Activated CD8-positive, alpha-beta T cell treated with anti-CD3 and anti-CD28 coated beads for 36 hours (primary cell): ENCODE measurements at places on chromosomes 11 and 22. TPM values are rescaled to one million over a fixed set of nuclear protein-coding genes. Genes with fewer than 3 reads are reported as not detected.

GRCh38 chr11:10350334-10350733, 45.5 kb downstream of the ADM start:
- peaks cover 9% of the 10 kb centered on the region for H3K27me3 ChIP-seq
- peaks cover 1% of the 10 kb centered on the region for H3K4me1 ChIP-seq
- no peak overlapping the region for H3K27ac ChIP-seq
- H3K36me3 ChIP-seq, result no peaks in the 10 kb centered on the region

DNA sequence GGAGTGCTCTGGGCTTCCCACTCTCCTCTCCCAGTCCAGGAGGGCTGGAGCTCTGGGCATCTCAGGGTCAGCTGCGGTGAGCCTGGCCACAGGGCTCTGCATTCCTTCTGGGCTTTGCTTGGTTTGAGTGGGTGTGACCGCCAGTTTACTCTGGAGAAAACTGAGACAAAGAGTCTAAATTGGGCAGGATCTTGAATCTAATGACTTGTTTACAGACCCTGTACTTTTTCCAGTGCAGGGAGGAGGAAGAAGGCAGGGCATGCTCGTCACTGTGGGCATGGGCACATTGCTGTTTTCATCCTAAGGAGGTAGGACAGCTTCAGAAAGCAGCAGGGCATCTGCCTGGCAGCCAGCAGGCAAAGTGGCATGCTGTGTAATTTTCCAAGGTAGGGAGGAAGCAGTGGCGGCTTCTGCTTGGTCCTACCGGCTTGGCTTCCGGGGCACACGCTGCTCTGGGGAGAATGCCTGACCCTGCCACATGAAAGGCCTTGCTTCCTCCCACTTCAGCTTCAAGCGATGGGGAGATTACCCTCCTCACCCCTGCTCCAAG, 22.9 kb downstream of the FLI1 start:
- peak overlapping the region; percentile 67 for H3K4me3 ChIP-seq
- peaks cover 92% of the 10 kb centered on the region for H3K4me1 ChIP-seq
- H3K36me3 ChIP-seq, result peaks cover 16% of the 10 kb centered on the region
- DNase-seq, result peak; percentile 75
- peak overlapping the region; percentile 97 for H3K27ac ChIP-seq
- H3K27me3 ChIP-seq, result no peaks in the 10 kb centered on the region

GRCh38 chr11:62273789-62274275, 3.9 kb downstream of the SCGB2A2 start:
- no peak for DNase-seq
- no peaks in the 10 kb centered on the region for H3K36me3 ChIP-seq
- H3K4me1 ChIP-seq, result no peaks in the 10 kb centered on the region
- H3K27ac ChIP-seq, result no peak overlapping the region

- H3K4me1 ChIP-seq, result no peaks in the 10 kb centered on the region
- peaks cover 9% of the 10 kb centered on the region for H3K27me3 ChIP-seq
- no peak overlapping the region for H3K27ac ChIP-seq
- H3K36me3 ChIP-seq, result no peaks in the 10 kb centered on the region
- H3K4me3 ChIP-seq, result no peak overlapping the region
These were observed 18.6 kb downstream of the LRRC10B start for GRCh38 chr11:61526956-61527731.

- H3K4me1 ChIP-seq, result no peaks in the 10 kb centered on the region
- H3K36me3 ChIP-seq, result peaks cover 1% of the 10 kb centered on the region
- no peaks in the 10 kb centered on the region for H3K27me3 ChIP-seq
- no peak for DNase-seq
- H3K27ac ChIP-seq, result no peak overlapping the region
These were observed 37.8 kb upstream of the CCDC179 start for GRCh38 chr11:22898036-22898435.

GRCh38 chr11:9362393-9362863, 22.0 kb upstream of the IPO7 start:
- peaks cover 28% of the 10 kb centered on the region for H3K4me1 ChIP-seq
- peak overlapping the region; percentile 52 for H3K27ac ChIP-seq
- H3K36me3 ChIP-seq, result no peaks in the 10 kb centered on the region
- H3K4me3 ChIP-seq, result no peak overlapping the region
- H3K27me3 ChIP-seq, result no peaks in the 10 kb centered on the region

GRCh38 chr22:47352920-47353700, 590.7 kb downstream of the TBC1D22A start:
- peaks cover 3% of the 10 kb centered on the region for H3K27me3 ChIP-seq
- H3K36me3 ChIP-seq, result no peaks in the 10 kb centered on the region
- no peak for DNase-seq
- H3K27ac ChIP-seq, result no peak overlapping the region

DNA sequence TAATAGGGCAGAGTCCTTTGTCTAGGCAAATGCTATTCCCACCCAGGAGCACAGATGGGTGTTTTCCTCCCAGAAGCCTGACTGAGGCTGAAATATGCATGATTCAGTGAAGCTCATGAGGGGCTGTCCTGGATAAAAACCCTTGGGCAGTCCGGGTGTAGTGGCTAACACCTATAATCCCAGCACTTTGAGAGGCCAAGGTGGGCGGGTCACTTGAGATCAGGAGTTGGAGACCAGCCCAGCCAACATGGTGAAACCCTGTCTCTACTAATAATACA, 48.6 kb upstream of the LMO2 start:
- DNase-seq, result no peak
- H3K27ac ChIP-seq, result no peak overlapping the region
- H3K36me3 ChIP-seq, result no peaks in the 10 kb centered on the region
- no peak overlapping the region for H3K4me3 ChIP-seq
- no peaks in the 10 kb centered on the region for H3K4me1 ChIP-seq

DNA sequence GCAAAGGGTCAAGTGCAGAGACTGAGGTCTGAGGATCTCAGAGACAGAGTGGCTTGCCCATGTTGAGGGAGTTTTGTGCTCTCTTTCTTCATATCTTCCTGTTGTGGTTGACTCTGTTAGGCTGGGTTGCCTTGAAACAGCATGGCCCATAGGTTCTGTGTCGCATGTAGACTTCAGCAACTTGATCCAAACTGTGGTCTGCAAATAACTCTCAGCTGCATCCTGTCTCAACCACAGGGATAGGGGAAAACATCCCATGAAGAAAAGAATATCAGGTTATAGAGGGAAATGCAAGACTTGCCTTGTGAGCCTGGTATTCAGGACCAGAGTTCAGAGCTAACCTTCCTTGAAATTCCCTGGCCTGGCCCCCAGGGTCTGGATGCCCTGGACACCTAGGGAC, 69.4 kb downstream of the FLI1 start:
- H3K4me1 ChIP-seq, result peaks cover 35% of the 10 kb centered on the region
- H3K27me3 ChIP-seq, result no peaks in the 10 kb centered on the region
- no peak for DNase-seq
- H3K36me3 ChIP-seq, result peaks cover 28% of the 10 kb centered on the region
- no peak overlapping the region for H3K27ac ChIP-seq
- no peak overlapping the region for H3K4me3 ChIP-seq

DNA sequence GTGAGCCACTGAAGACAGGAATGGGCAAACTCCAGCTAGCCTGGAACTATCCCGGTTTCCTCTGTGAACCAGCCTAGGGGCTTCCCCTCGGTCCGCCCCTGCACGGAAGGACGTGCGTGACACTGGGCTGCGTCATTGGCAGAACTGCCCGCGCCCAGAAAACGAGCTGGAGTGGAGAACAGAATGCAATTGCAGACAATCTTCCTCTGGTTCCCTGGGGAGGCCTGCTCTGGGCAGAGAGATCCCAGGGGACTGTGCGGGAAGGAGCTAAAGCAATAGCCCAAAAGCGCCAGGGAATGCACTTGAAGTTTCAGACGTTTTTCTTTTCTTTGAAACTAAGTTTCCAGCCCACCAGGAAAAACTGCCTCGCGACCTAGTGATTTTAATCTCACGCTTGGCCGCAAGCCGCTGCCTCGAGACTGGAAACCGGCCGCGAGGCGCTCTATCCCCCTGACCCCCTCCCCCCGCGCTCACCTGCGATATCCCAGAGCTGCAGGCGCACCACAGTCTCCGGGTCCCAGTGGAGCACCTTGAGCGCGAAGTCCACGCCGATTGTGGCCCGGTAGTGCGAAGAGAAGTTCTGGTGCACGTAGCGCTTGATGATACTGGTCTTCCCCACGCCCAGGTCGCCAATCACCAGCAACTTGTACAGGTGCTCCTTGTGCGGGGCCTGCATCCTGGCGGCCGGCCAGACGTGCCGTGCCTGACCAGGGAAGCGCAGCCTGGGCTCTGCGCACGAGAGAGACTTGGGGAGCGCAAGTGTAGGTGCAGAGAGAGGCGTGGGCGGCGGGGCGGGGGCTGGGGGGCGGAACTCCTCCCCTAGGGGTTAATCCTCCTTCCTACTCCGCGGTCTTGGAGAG, at the start of gene RAB38:
Gene RAB38 (minus strand): TSS at position 735 of the 860 bp plus-strand sequence. CDS start 59 bp downstream, at position 676.
- H3K4me1 ChIP-seq, result peaks cover 41% of the 10 kb centered on the region
- DNase-seq, result peak; percentile 76
- peak within 1 kb of the TSS; percentile 79 for H3K27ac ChIP-seq
- no peaks in the 10 kb centered on the region for H3K36me3 ChIP-seq
- peaks cover 8% of the 10 kb centered on the region for H3K27me3 ChIP-seq
- H3K4me3 ChIP-seq, result peak within 1 kb of the TSS; percentile 72

DNA sequence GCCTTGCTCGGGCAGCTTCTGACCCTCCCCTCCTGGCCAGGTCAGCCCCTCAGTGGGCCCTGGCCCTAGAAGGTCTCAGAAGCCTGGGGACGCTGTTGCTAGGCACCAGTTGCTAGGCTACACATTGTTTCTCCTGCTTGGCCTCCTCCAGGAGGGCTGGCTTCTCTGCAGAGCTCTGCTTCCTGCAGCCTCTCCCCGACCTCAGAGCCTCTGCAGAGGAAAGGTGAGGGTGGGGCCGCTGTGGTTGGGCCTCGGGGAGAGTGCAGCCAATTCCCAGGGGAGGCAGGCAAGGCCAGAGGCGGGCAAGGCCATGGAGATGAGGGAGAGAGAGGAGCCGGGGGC, 27.6 kb upstream of the LRRC10B start:
- H3K27ac ChIP-seq, result no peak overlapping the region
- H3K27me3 ChIP-seq, result peaks cover 4% of the 10 kb centered on the region
- no peak for DNase-seq
- peaks cover 7% of the 10 kb centered on the region for H3K4me1 ChIP-seq

DNA sequence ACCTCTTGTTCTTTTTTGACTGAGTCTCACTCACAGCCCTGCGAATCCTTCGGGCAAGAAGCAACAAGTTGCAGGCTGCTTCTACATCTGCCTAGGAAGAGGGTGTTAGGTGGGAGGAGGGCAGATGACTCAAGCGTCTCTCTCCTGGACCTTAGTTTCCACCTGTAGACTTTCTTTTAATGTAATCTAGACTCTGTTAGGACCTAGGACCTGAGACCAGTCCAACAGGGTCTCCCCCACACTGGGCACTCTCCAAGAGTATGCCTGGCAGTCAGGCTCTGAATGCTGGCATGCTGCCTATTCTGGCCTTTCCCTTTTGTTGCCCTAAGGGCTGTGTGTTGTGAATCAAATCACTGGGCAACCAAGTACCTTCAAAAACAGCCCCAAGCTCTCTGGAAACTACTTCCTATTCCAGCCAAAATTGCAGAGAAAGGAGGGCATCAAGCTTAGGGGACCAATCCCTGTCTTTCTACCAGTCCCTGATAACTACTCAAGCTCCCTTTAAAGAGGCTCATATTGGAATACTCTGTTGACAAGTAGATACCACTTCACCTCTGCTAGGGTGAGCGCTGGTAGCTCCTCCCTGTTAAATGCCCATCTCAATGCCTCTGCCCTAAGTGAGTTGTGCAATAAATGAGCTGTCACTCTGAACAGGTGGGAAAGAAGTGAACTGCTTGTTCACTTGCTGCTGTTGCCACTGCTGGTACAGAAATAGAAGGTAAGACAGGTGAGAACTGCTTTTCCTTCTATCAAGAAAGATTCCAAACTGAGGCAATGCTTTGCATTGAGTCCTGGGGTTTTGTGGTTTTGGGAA, at the start of gene BBOX1:
Gene BBOX1 (plus strand): TSS at position 514 of the 814 bp plus-strand sequence. CDS start 14,616 bp downstream, outside the sequence.
- H3K4me1 ChIP-seq, result no peaks in the 10 kb centered on the region
- H3K4me3 ChIP-seq, result no peak within 1 kb of the TSS
- no peaks in the 10 kb centered on the region for H3K27me3 ChIP-seq
- H3K36me3 ChIP-seq, result no peaks in the 10 kb centered on the region
- H3K27ac ChIP-seq, result no peak within 1 kb of the TSS
- DNase-seq, result no peak

- H3K4me3 ChIP-seq, result no peak overlapping the region
- H3K27ac ChIP-seq, result no peak overlapping the region
- no peak for DNase-seq
- no peaks in the 10 kb centered on the region for H3K36me3 ChIP-seq
These were observed 25.4 kb upstream of the FGF19 start for GRCh38 chr11:69729252-69729651.

DNA sequence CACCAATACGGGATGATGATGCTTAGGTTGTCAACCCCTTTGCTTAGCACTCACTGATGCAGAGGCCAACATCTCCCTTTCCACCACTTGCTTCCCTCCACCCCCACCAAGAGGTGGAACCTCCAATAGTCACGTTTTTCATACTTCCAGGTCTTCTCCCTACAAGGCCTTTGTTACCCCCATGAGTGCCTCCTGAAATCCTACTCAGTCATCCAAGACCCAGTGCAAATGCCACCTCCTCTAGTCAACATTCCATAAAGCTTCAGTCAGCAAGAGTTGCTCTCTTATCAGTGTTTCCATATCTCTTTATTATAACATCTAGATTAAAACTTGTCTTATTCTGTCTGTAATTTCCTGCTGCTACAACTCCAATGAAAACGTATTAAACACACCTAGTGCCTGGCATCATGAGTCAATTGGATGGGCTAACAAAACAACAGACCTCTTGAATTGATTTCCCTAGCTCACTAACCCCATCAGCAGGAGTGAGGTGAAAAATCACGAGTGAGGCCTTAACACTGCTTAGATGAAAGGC, 370.7 kb upstream of the CCDC90B start:
- peaks cover 2% of the 10 kb centered on the region for H3K27me3 ChIP-seq
- no peak for DNase-seq
- no peaks in the 10 kb centered on the region for H3K4me1 ChIP-seq
- H3K36me3 ChIP-seq, result no peaks in the 10 kb centered on the region

GRCh38 chr11:118533769-118534729, 3.1 kb downstream of the TMEM25 start:
- no peak for DNase-seq
- H3K4me3 ChIP-seq, result no peak overlapping the region
- H3K4me1 ChIP-seq, result peaks cover 28% of the 10 kb centered on the region

DNA sequence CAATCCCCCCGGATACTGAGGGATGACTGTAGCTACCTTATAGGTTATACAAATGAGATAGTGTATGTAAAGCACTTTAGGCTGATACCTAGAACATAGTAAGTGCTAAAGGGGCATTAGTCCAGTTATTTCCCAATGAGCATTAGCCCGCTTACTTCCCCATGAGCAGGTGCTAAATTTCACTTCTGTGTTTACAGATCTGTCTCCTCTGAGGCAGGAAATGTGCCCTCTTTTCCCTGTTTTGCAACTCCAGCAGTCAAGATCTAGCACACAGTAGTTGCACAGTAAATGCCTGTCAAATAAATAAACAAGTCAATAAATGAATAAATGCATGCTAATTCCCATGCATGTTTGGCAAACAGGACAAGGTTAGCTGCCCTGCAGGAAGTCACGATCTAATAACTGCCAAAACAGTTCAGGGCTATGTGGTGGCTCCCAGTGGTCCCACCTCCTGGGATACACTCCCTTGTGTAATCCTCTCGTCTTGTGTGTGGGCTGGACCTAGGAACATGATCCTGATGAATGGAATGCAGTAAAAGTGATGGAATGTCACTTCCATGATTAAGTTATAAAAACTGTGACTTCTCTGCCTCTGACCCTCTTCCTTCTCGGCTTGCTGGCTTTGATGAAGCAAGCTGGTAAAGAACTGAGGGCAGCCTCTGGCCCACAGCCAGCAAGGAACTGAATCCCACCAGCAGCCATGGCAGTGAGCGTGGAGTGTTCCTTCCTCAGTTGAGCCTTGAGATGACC, 459.0 kb downstream of the SOX6 start:
- H3K4me1 ChIP-seq, result no peaks in the 10 kb centered on the region
- no peak for DNase-seq
- no peaks in the 10 kb centered on the region for H3K27me3 ChIP-seq

The SF3B2 gene
- 255 TPM for total RNA-seq

The ELMOD1 gene
- total RNA-seq, result not detected

The NCF4 gene
- 2.9 TPM for total RNA-seq

The MYO7A gene
- total RNA-seq, result 0.14 TPM

The PRR5L gene
- total RNA-seq, result 8.1 TPM

The SYT13 gene
- total RNA-seq, result not detected

The SESN3 gene
- 19.4 TPM for total RNA-seq

The NEFH gene
- 8.6 TPM for total RNA-seq

The RIMBP3B gene
- 0.29 TPM for total RNA-seq
